ENCODE measurements at places on chromosomes 11 and 22. TPM values are rescaled to one million over a fixed set of nuclear protein-coding genes. Genes with fewer than 3 reads are reported as not detected.

GRCh38 chr11:6203327-6203726 is 2.0 kb upstream of the C11orf42 start:
- DNase-seq: no peak

DNA sequence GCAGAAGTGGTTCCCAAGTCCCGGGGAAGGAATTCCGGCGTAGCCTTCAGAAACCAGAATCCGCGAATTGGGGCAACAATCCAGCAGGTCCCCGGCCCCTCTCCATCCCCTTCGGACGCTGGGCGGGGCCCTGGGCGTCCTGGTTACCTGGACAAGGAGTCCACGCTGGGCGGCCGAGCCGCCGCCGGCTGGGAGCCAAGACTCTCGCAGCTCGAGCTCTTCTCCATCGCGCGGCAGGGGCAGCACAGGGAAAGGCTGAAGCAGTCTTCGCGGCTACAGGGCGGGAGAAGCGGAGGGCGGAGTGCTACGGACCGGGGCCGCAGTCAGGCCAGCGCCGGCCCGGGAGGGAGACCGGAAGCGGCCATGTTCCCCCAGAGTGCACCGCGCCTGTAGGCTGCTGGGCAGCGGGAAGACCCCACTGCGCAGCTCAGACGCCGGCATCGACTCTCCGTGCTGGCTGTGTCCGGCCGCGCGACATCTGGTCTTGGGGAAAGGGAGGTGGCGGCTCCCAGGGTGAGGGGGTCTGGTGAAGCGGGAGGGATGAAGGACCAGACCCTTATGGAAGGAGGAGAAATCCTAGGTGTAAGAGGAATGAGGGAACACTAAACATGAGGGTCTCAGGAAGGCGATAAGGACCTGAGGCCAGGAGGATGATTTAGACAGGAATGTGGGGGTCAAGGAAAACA is at the start of gene MTMR2:
TSS of gene MTMR2 (minus strand) at position 380 of the 686 bp plus-strand sequence. CDS start at position 227, 153 bp downstream.
- peak; percentile 61 for DNase-seq

DNA sequence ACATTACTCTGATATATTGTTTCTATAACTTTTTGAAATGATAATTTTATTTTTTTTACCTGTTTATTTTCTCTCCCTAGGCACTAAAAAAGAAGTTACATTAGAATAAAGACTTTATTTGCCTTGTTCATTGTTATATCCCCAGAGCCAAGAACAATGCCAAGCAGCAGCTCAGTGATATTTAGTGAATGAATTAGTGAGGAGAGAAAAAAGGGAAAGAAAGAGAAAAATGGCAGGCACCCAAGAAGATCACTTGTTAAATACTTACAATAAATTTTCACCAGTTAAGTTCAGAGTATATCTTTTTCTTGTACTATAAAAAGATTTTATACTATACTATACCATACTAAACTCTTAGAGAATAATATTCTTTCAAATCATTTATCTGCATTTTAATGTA is 13.3 kb upstream of the ANO5 start:
- no peak for DNase-seq

DNA sequence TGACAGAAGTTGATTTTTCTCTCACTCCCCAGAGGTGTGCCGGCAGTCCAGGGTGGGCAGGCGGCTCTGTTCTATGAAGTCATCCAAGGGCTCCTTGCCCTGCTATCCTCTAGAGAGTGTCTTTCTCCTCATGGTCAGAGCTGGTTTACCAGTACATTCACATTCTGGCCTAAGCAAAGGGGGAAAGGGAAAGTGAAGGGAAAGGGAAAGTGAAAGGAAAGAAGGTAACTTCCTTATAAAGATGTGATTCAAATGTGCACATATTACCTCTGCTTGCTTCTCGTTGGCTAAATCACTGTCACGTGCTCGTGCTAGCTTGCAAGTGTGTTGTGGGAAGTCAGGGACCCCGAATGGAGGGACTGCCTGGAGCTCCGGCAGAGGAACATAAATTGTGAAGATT is 2.9 kb upstream of the HTATIP2 start:
- peak; percentile 85 for DNase-seq

DNA sequence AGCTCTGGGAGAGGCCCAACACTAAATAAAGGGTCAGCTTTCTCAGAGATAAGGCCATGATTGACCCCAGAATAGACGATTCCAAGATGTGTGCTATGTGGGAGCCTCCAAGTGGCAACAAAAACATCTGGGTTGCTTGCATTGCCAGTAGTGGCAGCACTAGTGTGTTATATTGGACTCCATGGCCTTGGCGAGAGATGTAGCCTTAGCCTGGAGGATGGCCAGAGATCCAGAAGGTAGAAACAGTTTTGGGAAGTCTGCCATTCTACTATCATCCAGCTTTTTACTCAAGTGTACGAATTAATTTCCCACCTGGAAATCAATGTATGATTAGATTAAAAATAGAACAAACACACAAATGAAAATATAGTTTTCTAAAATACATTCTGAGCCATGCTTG is 3.0 kb downstream of the OR8D4 start:
- no peak for DNase-seq

GGT5 gene
- not detected for total RNA-seq

RFPL1 gene
- not detected for total RNA-seq

GNG3 gene
- not detected for total RNA-seq

C11orf16 gene
- not detected for total RNA-seq
